ENCODE measurements at places on chromosomes 1 and 21. TPM values are rescaled to one million over a fixed set of nuclear protein-coding genes. Genes with fewer than 3 reads are reported as not detected.

DDR2 gene
- 0.84 TPM for total RNA-seq

GPR25 gene
- total RNA-seq = not detected

CCDC185 gene
- total RNA-seq = not detected

TRIM17 gene
- total RNA-seq = not detected

ASCL5 gene
- total RNA-seq = 0.15 TPM

TESK2 gene
- 5.0 TPM for total RNA-seq

DNA sequence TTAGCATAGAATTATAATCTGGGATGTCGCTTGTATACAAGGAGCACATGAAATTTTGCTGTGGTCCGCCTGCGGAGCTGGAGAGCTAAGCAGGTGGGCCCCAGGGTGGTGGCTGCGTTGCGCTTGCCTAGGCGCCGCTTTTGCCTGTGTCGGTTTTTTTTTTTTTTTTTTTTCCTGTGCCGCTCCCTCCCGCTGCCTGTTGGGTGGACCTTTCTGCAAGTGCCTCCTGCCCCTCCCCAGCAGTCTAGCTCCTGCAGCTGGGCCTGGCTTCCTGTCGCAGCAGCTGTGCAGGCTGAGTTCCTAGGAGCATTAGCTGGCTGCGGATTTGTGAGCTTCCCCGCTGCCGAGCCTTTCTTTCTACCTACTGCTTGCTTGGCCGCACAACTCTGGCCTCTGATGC, 20.6 kb downstream of the PYHIN1 start:
- no peaks in the 10 kb centered on the region for H3K4me1 ChIP-seq
- no peak overlapping the region for H3K27ac ChIP-seq
- H3K27me3 ChIP-seq = no peaks in the 10 kb centered on the region
- H3K36me3 ChIP-seq = no peaks in the 10 kb centered on the region
- H3K4me3 ChIP-seq = no peak overlapping the region

GRCh38 chr1:111633736-111634247, 14.2 kb downstream of the RAP1A start:
- no peaks in the 10 kb centered on the region for H3K4me1 ChIP-seq
- H3K36me3 ChIP-seq = no peaks in the 10 kb centered on the region
- no peak overlapping the region for H3K27ac ChIP-seq
- DNase-seq = no peak
- H3K27me3 ChIP-seq = no peaks in the 10 kb centered on the region

DNA sequence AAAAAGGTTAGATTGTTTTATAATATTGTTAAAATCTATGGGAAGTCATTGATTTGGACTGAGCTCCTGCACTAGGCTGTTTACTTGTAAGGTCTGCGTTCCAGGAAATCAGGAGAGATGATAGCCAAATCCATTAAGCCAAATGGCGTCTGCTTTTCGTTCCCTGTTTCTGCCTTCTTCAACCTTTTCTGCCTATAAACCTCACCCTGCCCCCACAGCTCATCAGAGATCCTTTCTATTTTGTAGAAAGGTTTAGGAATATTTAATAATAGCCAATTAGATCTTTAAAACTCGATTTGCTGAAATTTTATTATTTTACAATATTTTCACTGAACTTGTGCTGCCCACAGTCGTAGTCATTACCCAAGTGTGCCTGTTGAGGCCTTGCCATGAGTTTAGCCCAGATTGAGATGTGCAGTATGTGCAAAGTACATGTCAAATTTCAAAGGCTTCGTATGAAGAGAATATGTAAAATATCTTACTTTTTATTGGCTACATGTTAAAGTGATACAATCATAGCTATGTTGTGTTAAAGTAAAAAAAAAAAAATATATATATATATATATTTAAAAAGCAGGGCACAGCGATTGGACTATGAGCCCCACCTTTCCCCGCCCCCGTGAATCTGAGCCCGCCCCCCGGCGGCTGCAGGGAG, 444 bp upstream of the IARS2 start:
- no peak for DNase-seq
- no peaks in the 10 kb centered on the region for H3K27me3 ChIP-seq
- no peak overlapping the region for H3K4me3 ChIP-seq
- no peak overlapping the region for H3K27ac ChIP-seq
- H3K36me3 ChIP-seq = peaks cover 8% of the 10 kb centered on the region
- H3K4me1 ChIP-seq = peaks cover 9% of the 10 kb centered on the region

GRCh38 chr1:172753964-172754363, 95.1 kb downstream of the FASLG start:
- no peak overlapping the region for H3K4me3 ChIP-seq
- no peaks in the 10 kb centered on the region for H3K4me1 ChIP-seq
- H3K27ac ChIP-seq = no peak overlapping the region
- DNase-seq = no peak
- H3K27me3 ChIP-seq = no peaks in the 10 kb centered on the region
- H3K36me3 ChIP-seq = no peaks in the 10 kb centered on the region

DNA sequence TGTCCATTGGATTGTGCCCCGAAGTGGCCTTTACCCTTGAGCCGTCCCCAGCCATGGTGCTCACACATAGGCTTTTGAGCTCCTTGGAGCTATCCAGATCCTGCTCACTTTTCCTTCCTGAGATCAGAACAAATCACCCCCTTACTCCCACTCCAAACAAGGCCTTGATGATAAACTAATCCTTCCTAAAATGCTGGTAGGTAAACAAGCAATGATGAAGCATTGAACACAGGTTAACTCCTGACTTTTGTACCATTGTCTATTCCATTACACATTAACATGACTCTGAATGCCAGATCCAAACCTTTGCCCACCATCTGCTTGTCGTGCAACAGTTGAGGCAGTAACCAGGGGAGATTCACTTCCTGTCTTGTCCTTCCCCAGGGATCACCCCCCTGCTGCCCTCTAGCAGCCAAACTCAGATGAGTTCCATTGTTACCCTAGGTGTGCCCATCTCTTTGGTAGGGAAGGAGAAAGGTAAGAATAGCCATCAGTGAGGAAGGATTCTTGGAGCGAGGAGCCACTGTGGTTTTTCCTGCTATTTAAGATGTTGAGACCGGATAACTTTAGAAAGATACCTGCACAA, 79.5 kb upstream of the DNAJC6 start:
- H3K27ac ChIP-seq = no peak overlapping the region
- no peaks in the 10 kb centered on the region for H3K27me3 ChIP-seq
- no peak overlapping the region for H3K4me3 ChIP-seq
- DNase-seq = no peak

- no peak overlapping the region for H3K27ac ChIP-seq
- H3K36me3 ChIP-seq = no peaks in the 10 kb centered on the region
- H3K4me1 ChIP-seq = no peaks in the 10 kb centered on the region
- H3K4me3 ChIP-seq = no peak overlapping the region
Measured at GRCh38 chr1:224482619-224483018, 48.0 kb upstream of the WDR26 start.

DNA sequence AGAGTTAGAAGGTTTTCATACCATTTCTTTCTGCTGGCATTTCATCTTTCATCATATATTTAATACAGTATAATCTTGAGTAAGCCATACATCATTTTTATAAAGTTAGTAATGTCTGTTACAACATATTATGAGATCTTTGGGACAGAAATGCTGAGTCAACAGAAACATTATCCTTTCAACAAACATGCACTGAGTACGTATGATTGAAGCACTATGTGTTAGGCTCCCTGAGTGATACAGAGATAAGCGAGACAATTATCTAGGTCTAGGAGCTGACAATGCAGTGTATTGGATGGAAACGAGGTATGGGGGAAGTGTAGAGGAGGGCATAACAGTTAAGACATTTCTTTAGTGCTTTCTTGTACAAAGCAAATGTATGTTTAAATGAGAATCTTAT, 19.7 kb upstream of the GPR52 start:
- no peaks in the 10 kb centered on the region for H3K36me3 ChIP-seq
- H3K4me3 ChIP-seq = no peak overlapping the region
- DNase-seq = no peak
- H3K4me1 ChIP-seq = no peaks in the 10 kb centered on the region

GRCh38 chr21:45541221-45542039, 810 bp downstream of the SLC19A1 start:
- H3K4me1 ChIP-seq = peaks cover 4% of the 10 kb centered on the region
- H3K4me3 ChIP-seq = peak overlapping the region; percentile 70
- no peaks in the 10 kb centered on the region for H3K27me3 ChIP-seq
- peak; percentile 31 for DNase-seq
- peak overlapping the region; percentile 63 for H3K27ac ChIP-seq

DNA sequence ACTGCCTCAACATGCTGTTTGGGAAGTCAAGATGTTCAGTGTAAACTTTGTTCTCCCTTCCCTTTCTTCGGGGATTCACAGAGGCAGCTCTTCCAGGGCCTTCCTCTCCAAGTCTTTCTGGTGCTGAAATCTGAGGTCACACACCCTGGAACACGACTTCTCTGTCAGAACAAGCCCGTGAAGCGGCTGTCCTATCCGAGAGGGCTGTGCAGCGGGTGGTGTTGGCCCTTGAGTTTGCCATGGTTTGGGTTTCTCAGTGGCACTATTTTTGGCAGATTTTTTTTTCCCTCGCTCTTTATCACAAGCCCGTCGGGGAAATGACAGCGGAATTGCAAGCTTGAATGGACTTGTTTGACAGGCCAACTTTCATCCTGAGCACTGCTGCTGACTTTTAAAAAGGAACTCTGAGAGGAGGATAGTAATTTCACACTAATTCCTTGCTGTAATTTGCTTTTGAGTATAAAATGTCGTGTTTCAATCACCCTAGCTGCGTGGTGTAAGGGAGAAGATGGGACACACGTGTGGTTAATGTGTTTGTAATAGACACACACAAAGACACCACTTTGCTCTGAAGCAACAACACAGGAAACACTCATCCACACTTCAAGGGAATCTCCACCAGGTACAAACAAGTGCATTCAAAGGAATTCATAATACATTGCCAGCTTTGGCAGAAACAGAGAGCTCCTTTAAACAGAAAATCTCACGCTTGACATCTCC, 60.1 kb upstream of the TARBP1 start:
- H3K27ac ChIP-seq = no peak overlapping the region
- peaks cover 4% of the 10 kb centered on the region for H3K4me1 ChIP-seq
- no peaks in the 10 kb centered on the region for H3K36me3 ChIP-seq
- H3K27me3 ChIP-seq = no peaks in the 10 kb centered on the region
- no peak overlapping the region for H3K4me3 ChIP-seq

- H3K4me1 ChIP-seq = no peaks in the 10 kb centered on the region
- no peak for DNase-seq
- no peak overlapping the region for H3K4me3 ChIP-seq
- H3K27me3 ChIP-seq = no peaks in the 10 kb centered on the region
- H3K27ac ChIP-seq = no peak overlapping the region
- no peaks in the 10 kb centered on the region for H3K36me3 ChIP-seq
Measured at GRCh38 chr21:26593800-26594199, 20.7 kb upstream of the CYYR1 start.

- no peak overlapping the region for H3K4me3 ChIP-seq
- no peaks in the 10 kb centered on the region for H3K4me1 ChIP-seq
- no peaks in the 10 kb centered on the region for H3K36me3 ChIP-seq
- peaks cover 56% of the 10 kb centered on the region for H3K27me3 ChIP-seq
- peak; percentile 64 for DNase-seq
- H3K27ac ChIP-seq = no peak overlapping the region
Measured at GRCh38 chr1:37177230-37177864, 143.0 kb upstream of the GRIK3 start.
